ENCODE measurements at places on chromosomes 12 and 14. TPM values are rescaled to one million over a fixed set of nuclear protein-coding genes. Genes with fewer than 3 reads are reported as not detected.

GRCh38 chr12:89481213-89481914 lies 43.2 kb downstream of the GALNT4 start:
- H3K27me3 ChIP-seq = no peaks in the 10 kb centered on the region
- H3K27ac ChIP-seq = no peak overlapping the region
- no peaks in the 10 kb centered on the region for H3K36me3 ChIP-seq
- H3K4me1 ChIP-seq = no peaks in the 10 kb centered on the region
- no peak overlapping the region for H3K4me3 ChIP-seq

- no peak for DNase-seq
- no peak overlapping the region for H3K4me3 ChIP-seq
- no peaks in the 10 kb centered on the region for H3K4me1 ChIP-seq
- H3K27me3 ChIP-seq = no peaks in the 10 kb centered on the region
- no peaks in the 10 kb centered on the region for H3K36me3 ChIP-seq
Observed at GRCh38 chr14:32588448-32589320, 259.6 kb downstream of the AKAP6 start.

DNA sequence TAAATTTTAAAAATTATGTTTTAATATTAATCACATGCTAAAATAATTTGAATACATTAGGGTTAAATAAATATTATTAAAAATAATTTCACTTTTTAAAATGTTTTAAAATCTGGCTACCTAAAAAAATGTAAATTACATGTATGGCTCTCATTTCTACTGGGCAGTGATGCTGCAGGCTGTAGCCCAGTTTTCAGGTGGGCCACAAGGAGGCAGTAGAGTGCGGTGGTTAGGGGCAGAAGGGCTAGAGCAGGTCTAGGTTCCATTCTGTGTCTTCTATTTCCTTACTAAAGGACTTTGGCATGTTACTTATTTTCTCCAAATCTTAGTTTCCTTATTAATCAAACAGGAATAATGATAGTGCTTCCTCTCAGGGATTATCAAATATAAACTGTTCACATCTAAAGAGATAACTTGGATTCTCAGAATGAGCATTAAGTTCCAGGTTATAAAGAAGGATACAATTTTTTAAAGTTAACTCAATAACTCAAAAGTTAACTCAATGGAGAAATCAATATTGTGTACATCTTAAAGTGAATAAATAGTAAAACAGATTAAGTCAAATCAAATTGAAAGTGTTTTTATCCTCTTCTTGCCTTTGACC lies 54.9 kb upstream of the OVCH1 start:
- no peak overlapping the region for H3K4me3 ChIP-seq
- H3K4me1 ChIP-seq = no peaks in the 10 kb centered on the region
- DNase-seq = peak; percentile 68
- H3K36me3 ChIP-seq = no peaks in the 10 kb centered on the region

- H3K4me1 ChIP-seq = no peaks in the 10 kb centered on the region
- no peaks in the 10 kb centered on the region for H3K27me3 ChIP-seq
- peak; percentile 37 for DNase-seq
- no peak overlapping the region for H3K27ac ChIP-seq
Observed at GRCh38 chr12:29241821-29242591, 92.9 kb downstream of the FAR2 start.

- no peaks in the 10 kb centered on the region for H3K36me3 ChIP-seq
- H3K27me3 ChIP-seq = no peaks in the 10 kb centered on the region
- peak; percentile 7 for DNase-seq
- peaks cover 16% of the 10 kb centered on the region for H3K4me1 ChIP-seq
Observed at GRCh38 chr12:70543444-70543843, 93.8 kb downstream of the PTPRB start.

- H3K36me3 ChIP-seq = no peaks in the 10 kb centered on the region
- DNase-seq = no peak
- no peaks in the 10 kb centered on the region for H3K4me1 ChIP-seq
- no peak overlapping the region for H3K4me3 ChIP-seq
- no peak overlapping the region for H3K27ac ChIP-seq
- H3K27me3 ChIP-seq = no peaks in the 10 kb centered on the region
Observed at GRCh38 chr12:24898606-24899005, 50.3 kb downstream of the BCAT1 start.

GRCh38 chr12:6335451-6336078 lies 6.3 kb downstream of the TNFRSF1A start:
- H3K4me3 ChIP-seq = peak overlapping the region; percentile 15
- DNase-seq = peak; percentile 66
- no peaks in the 10 kb centered on the region for H3K27me3 ChIP-seq

- H3K27ac ChIP-seq = no peak overlapping the region
- no peaks in the 10 kb centered on the region for H3K4me1 ChIP-seq
- H3K27me3 ChIP-seq = no peaks in the 10 kb centered on the region
- H3K36me3 ChIP-seq = no peaks in the 10 kb centered on the region
- DNase-seq = no peak
Observed at GRCh38 chr12:94239332-94239993, 91.1 kb downstream of the PLXNC1 start.

DNA sequence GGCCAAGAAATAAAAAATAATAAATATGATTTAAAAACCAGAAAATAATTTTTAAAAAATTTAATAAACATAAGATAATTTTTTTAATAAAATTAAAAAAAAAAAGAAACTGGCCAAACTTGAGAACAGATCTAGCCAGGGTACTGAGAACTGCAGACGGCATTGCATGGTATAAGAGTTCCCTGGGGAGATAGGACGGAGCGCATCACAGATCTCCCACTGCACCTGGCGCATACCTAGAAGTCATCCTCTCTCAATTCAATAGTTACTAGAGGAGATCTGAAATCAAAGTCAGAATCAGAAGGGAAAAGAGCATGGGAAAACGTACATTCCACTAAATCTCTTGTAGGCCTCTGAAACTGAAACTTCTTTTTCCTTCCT lies 58.9 kb upstream of the BCL2L14 start:
- DNase-seq = no peak
- H3K27me3 ChIP-seq = no peaks in the 10 kb centered on the region
- H3K4me3 ChIP-seq = no peak overlapping the region
- H3K4me1 ChIP-seq = no peaks in the 10 kb centered on the region

DNA sequence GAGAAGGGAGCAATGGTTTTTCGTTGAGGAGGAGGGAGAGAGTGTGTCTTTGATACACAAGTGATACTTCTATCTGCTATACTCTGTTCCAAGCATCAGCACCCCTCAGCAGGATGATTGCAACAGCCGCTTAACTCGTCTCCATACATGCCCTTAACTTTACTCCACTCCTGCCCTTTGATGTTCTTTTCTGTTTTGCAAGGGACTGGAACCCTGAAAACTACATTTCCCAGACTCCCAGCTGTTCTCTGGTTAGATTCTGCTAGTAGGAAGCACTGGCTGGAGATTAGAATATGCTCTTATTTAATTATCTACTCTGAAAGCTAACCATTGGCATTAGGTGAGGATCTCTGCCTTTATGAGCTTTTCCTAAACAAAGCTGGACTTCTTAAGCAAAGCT lies 23.5 kb upstream of the CRADD start:
- H3K27ac ChIP-seq = no peak overlapping the region
- no peaks in the 10 kb centered on the region for H3K4me1 ChIP-seq
- no peak overlapping the region for H3K4me3 ChIP-seq
- H3K27me3 ChIP-seq = no peaks in the 10 kb centered on the region

DNA sequence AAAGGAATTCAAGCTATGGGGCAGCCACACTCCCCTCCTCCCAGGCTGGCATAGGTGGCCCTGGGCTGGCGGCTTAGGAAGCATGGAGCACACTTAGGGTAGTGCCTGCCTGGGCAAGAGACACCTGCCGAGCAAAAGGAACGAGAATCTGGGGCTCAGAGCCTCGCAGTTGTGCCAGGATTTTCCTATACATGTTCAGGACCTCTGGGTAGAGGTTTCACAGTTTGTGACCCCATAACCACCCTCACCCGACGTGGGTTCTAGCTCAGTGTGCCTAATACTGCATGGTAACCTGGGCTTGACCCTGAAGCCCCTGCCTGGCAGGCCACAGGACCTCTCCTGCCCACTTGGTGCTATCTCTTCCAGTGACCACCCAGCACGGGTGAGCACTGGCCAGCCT lies 99.5 kb downstream of the FBXL14 start:
- no peak overlapping the region for H3K27ac ChIP-seq
- DNase-seq = no peak
- H3K27me3 ChIP-seq = no peaks in the 10 kb centered on the region
- no peaks in the 10 kb centered on the region for H3K36me3 ChIP-seq
- no peaks in the 10 kb centered on the region for H3K4me1 ChIP-seq

DNA sequence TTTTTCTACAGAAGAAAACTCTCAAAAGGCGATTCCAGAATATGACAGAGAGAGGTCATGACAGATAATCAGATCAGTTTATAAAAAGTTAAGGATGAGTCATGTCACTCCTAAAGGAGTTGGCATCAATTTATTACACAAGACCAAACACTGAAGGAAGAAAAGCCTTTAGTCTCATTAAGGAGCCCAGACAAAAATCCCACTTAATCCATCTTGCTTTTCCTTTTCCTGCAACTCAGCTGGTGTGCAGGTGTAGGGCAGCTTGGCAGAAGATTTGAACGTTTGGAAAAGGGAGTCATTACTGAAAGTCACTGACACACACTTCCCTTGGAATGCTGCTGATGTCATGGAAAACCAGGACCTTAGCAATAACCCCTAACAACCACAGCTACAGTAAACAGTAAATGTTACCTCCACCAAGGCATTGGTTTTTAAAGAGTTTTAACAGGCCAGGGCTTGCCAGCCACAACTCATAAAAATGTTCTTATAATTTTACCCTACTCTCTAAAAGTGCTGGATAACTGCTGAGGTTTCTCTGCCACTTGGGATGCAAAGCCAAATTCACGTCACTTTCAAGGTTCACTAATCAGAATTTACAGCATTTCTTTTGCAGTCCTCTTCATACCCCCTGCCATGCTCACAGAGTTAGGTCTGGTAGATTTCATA lies 320.6 kb downstream of the RAD51B start:
- H3K36me3 ChIP-seq = no peaks in the 10 kb centered on the region
- H3K4me3 ChIP-seq = no peak overlapping the region
- H3K27me3 ChIP-seq = no peaks in the 10 kb centered on the region
- DNase-seq = peak; percentile 44
- peak overlapping the region; percentile 51 for H3K27ac ChIP-seq

DNA sequence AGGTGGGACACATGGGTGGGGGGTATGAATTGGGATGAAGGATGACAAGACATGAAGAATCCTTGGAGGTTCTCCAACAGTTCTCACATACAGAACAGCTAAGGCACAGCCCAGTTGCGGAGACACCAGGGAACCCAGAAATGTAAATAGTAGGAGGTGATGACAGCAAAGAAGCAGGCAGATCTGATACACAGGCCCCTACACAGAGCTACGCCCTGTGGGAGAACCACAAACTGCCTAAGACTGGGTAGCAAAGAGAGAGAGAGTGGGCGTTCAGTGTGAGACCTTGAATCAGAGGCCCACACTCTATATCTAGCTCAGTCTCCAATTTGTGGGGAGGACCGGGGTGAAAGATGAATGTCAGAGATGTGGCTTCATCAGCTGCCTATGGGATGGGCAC lies 9.5 kb upstream of the NUMB start:
- no peak overlapping the region for H3K27ac ChIP-seq
- H3K4me3 ChIP-seq = no peak overlapping the region

- H3K27ac ChIP-seq = peak overlapping the region; percentile 15
- H3K4me1 ChIP-seq = peaks cover 24% of the 10 kb centered on the region
- no peak for DNase-seq
Observed at GRCh38 chr12:49609875-49610154, 4.4 kb upstream of the FAM186B start.

DNA sequence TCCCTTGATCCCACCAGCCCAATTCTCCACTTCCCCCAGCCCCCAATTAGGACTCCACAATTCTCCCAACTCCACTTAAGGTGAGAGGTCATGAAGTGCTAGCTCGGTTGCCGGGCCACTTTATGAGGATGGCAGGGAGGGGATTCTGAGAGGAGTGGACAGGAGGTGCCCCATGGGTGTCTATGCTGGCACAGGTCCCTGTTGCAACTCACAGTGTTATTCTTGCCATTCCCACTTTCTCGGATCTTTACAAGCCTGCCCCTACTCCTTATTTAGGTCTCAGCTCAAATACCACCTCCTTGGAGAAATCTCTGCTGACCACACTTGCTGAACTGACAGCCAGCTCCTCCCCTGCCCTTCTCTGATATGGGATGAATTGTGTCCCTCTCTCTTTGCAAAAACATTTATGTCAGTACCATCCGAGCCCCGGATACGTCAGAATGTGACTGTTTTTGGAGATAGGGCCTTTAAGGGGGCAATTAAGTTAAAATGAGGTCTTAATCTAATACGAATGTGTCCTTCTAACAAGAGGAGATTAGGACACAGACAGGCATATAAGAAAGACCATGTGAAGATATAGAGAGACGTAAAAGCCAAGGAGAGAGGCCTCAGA lies 4.2 kb upstream of the LGALS3 start:
- H3K36me3 ChIP-seq = no peaks in the 10 kb centered on the region
- no peaks in the 10 kb centered on the region for H3K27me3 ChIP-seq
- no peak overlapping the region for H3K4me3 ChIP-seq
- peaks cover 86% of the 10 kb centered on the region for H3K4me1 ChIP-seq
- peak overlapping the region; percentile 77 for H3K27ac ChIP-seq

GRCh38 chr12:65670775-65671174 lies 153.5 kb upstream of the HMGA2 start:
- H3K4me1 ChIP-seq = no peaks in the 10 kb centered on the region
- H3K27me3 ChIP-seq = no peaks in the 10 kb centered on the region
- H3K36me3 ChIP-seq = no peaks in the 10 kb centered on the region

GRCh38 chr12:65510584-65511050 lies 232.1 kb downstream of the MSRB3 start:
- H3K4me1 ChIP-seq = peaks cover 5% of the 10 kb centered on the region
- H3K27ac ChIP-seq = no peak overlapping the region
- no peaks in the 10 kb centered on the region for H3K36me3 ChIP-seq
- no peaks in the 10 kb centered on the region for H3K27me3 ChIP-seq
- DNase-seq = peak; percentile 16

DNA sequence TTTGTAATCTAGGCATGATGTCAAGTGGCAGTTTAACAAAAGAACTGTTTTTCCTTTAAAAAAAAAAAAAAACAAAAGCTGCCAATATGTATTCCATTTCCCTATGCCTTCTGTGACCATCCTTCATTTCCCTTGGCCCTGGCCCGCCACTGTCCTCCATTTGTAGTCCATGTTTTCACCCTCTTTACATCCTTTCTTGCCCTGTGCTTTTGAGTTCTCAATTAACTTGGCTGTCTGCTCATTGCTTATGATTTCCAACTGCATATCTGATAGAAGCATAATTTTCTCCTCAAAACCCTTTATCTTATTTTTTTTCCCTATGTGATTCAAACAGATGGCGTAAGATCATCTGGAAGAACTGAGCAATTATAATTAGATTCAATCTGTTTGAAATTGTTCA lies 297.5 kb downstream of the NAV3 start:
- no peak overlapping the region for H3K27ac ChIP-seq
- H3K4me1 ChIP-seq = no peaks in the 10 kb centered on the region
- H3K4me3 ChIP-seq = no peak overlapping the region
- H3K27me3 ChIP-seq = no peaks in the 10 kb centered on the region

DNA sequence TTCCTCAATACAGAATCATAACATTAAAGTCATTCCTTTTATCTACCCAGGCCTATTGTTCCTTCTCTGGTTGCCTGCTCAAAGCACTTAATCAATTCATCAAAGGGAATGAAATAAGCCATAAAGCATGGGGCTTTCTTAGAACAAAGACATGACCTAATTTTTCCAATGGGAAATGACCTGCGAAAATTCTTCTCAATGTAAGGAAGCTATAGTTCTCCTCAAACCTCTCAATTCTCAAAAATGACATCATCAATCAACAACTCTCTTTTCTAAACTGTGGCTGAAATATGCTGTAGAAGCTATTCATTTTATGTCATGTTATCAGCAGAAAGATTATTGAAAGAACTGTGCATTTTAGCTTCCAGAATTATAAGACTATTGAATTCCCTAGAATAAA lies 116.0 kb upstream of the PTPRR start:
- H3K36me3 ChIP-seq = no peaks in the 10 kb centered on the region
- DNase-seq = no peak
- H3K4me3 ChIP-seq = no peak overlapping the region

The ZNF891 gene
- total RNA-seq = 2.3 TPM

The COCH gene
- 32.2 TPM for total RNA-seq

The LARP4 gene
- 103 TPM for total RNA-seq

The PTCSC3 gene
- not detected for total RNA-seq

The RPGRIP1 gene
- 0.12 TPM for total RNA-seq

The HOXC12 gene
- total RNA-seq = 9.4 TPM

The EML5 gene
- total RNA-seq = 0.11 TPM

All from Caco-2 (cell line).